ENCODE measurements at places on chromosomes 4 and X. TPM values are rescaled to one million over a fixed set of nuclear protein-coding genes. Genes with fewer than 3 reads are reported as not detected.

CYSLTR1 gene
- 1.9 TPM for polyA plus RNA-seq

GPR82 gene
- 0.08 TPM for polyA plus RNA-seq

EREG gene
- 0.36 TPM for polyA plus RNA-seq

RPL10 gene
- 4,069 TPM for polyA plus RNA-seq

MTMR8 gene
- 1.4 TPM for polyA plus RNA-seq

GPRIN3 gene
- polyA plus RNA-seq, result 6.1 TPM

UPF3B gene
- polyA plus RNA-seq, result 24.3 TPM

AMOT gene
- 85.2 TPM for polyA plus RNA-seq

ARAP2 gene
- 5.2 TPM for polyA plus RNA-seq

FAM120C gene
- 12.8 TPM for polyA plus RNA-seq

LYAR gene
- polyA plus RNA-seq, result 21.0 TPM

SULT1B1 gene
- 0.65 TPM for polyA plus RNA-seq

MAPK10 gene
- polyA plus RNA-seq, result 52.2 TPM

HHIP gene
- 3.5 TPM for polyA plus RNA-seq

GAGE2A gene
- not detected for polyA plus RNA-seq

TMPRSS11D gene
- not detected for polyA plus RNA-seq

PTCHD1 gene
- 0.49 TPM for polyA plus RNA-seq

RRH gene
- 0.82 TPM for polyA plus RNA-seq

SPON2 gene
- polyA plus RNA-seq, result 15.1 TPM

PSAPL1 gene
- not detected for polyA plus RNA-seq

OPN1MW2 gene
- not detected for polyA plus RNA-seq

CT45A2 gene
- polyA plus RNA-seq, result not detected

PRKX gene
- polyA plus RNA-seq, result 16.0 TPM

ARMCX1 gene
- polyA plus RNA-seq, result 50.8 TPM

SPANXA1 gene
- polyA plus RNA-seq, result not detected

CFAP99 gene
- polyA plus RNA-seq, result 0.35 TPM

GABRG1 gene
- 0.30 TPM for polyA plus RNA-seq

SLC2A9 gene
- polyA plus RNA-seq, result 8.5 TPM

BOD1L1 gene
- 76.7 TPM for polyA plus RNA-seq

HTN3 gene
- polyA plus RNA-seq, result not detected
